ENCODE measurements at places on chromosomes 6 and 20. TPM values are rescaled to one million over a fixed set of nuclear protein-coding genes. Genes with fewer than 3 reads are reported as not detected.
A peak's percentile ranks its signal among the peaks of the same experiment; 100 is the strongest.

DNA sequence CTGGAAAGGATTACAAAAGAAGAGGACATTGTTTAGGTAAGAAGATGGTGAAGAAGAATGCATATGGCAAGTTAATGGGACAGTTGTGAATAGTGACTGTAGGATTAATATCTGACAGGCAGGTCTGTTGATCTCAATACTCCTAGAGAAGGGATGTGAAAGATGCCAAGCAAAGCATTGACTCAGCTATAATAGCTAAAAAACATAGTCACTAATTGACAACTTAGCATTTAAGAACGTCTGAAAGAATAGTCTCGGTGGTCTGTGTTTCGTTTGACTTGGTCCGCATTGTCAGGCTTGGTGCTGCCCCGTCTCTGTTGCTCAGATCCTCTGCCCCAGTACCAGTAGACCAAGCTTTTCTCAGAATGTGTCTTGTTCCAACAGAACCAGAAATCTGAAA lies 65.9 kb downstream of the HIVEP1 start:
- no peak for DNase-seq

GRCh38 chr6:70414813-70415212 lies 1.5 kb downstream of the FAM135A start:
- DNase-seq: no peak

The TMEM200A gene
- total RNA-seq: under 0.01 TPM

- no peak for DNase-seq
These were observed 12.0 kb upstream of the GTF3C6 start for GRCh38 chr6:110946498-110946897.

DNA sequence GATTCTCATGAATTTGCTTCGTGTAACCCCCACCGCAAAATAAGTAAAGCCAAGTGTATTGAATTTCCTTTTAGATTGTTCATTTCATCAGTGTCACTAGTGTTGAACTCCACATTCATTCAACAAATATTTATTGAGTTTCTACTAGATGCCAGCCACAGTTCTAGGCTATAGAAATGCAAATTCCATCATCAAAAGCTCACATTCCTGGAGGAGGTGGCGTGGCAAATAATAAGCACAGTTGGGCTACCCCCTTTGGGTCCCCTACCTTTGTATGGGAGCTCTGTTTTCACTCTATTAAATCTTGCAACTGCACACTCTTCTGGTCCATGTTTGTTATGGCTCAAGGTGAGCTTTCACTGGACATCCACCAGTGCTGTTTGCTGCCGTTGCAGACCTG lies 12.7 kb upstream of the ME1 start:
- DNase-seq: no peak

The RBPJL gene
- not detected for total RNA-seq

- peak; percentile 82 for DNase-seq
These were observed 657 bp downstream of the RALY start for GRCh38 chr20:33994222-33994913.

The BMP7 gene
- total RNA-seq: not detected

- peak; percentile 4 for DNase-seq
These were observed 28.0 kb upstream of the MCM9 start for GRCh38 chr6:118963003-118963402.

GRCh38 chr6:159572439-159573110 lies 120.5 kb downstream of the SOD2 start:
- no peak for DNase-seq

The LY6G6F gene
- not detected for total RNA-seq

DNA sequence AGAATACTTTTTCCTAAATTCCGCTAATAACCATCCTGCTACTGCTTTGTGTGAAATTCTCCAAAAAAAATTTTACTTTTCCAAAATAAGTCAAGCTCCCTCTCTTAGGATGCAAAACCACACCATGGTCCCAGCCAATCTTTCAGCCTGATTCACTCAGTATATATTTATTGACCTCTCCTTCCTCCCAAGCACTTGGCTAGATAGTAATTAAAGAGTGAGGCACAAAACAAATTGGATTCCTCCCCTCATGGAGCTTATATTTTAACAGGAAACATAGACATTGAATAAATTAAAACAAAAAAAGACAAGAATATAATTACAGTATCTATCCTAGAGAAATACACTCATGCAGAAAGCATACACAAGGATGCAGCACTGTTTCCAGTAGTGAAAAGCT lies 9.0 kb upstream of the ZNF217 start:
- no peak for DNase-seq

GRCh38 chr6:20711518-20711917 lies 177.3 kb downstream of the CDKAL1 start:
- DNase-seq: no peak

DNA sequence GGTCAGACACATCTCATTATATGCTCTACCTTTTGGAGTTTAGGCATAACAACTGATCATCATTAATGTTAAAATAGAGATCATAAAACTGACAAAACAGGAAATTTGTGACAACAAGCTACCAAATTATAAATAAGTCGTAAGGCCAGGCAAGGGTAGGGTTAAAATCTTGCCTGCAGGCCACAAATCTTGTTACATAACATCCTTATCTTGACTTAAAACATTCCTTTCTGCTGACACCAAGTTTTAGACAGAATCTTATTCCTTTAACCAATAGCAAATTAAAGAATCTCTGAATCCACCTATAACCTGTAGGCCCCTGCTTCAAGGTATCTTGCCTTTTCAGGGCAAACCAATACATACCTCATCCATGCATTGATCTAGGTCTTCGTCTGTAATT lies 32.5 kb upstream of the NKAIN2 start:
- no peak for DNase-seq

DNA sequence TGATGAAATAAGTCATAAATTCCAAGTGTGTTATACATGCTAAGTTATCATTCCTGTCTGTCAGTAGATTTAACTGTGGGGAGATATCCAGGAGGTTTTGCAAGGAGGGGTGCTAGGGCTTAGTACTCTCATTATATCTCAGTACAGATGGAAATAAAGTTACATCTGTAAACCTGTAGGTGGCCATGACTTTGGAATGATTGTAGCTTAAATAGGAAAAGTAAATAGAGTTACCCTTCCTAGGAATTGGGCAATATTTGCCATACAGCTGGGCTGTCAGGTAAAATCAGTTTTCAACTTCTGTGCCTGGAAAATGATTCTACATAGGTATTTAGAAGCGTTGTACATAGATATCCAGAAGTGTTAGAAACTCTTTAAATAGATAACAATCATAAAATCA lies 19.8 kb upstream of the TGM3 start:
- DNase-seq: no peak

The DNMT3B gene
- 1.4 TPM for total RNA-seq

DNA sequence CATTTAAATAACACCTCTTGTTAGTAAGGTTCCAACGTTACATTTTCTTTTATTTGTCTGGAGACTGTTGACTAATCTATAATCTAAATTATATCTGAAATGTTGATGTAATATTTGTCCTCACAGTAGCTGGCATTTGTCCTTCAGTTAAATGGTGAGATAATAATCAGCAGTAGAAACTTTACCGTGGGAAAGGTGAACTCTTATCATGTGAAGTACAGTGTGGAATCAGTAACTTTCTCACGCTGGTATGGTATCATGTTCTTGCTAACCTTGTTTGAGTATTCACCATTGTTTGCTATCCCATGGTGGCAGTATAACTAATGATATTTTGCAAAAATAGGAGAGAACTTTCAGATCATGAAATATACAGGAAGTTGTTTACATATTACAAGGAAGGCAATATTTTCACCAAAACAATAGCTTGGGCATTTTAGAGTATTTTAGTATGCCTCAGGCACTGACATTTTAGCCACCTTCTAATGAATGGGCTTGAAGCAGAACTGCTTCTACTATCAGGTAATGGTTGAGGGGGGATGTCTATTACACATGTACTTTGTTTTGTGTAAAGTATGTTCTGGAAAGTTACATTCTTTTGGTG lies 4.8 kb downstream of the GMNN start:
- peak; percentile 48 for DNase-seq

- DNase-seq: no peak
These were observed 47.4 kb upstream of the FAM83C start for GRCh38 chr20:35339636-35340035.

- peak; percentile 40 for DNase-seq
These were observed 195.0 kb upstream of the CEP162 start for GRCh38 chr6:84422380-84422968.

The ZSCAN31 gene
- 12.1 TPM for total RNA-seq

The TRAPPC3L gene
- total RNA-seq: under 0.01 TPM

DNA sequence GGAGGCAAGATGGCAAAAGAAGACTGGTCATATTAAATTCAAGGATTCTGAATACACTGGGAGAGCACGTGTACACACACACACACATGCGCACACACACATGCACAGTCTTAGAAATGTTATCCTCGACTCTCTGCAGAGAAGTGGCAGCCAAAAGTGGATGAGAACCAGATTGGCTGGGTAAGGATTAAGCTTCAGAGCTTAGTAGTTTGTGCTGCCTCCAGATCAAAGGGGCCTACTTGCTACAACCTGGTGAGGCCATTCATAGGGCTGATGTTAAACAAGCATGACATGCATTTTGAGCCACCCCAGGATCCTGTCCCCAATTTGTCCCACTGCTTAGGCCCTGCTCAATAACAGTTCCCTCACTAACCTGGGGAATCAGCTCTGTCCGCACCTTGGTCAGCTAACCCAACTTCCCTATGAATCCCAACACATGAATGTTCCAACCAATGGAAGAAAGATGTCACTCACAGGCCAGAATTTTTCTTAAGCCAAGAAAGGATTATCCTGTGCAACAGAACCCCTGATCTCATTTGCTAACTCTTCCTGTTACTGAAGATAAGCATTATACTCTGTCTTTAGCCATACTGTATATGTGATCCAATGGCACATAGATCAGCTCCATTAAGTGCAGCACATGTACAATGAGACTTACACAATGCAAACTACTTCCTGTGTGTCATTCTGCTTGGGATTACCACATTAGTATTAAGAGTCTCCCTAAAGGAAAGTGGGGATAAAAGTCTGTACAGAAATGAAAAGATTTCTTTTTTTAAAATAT lies 31.0 kb downstream of the TOMM6 start:
- DNase-seq: no peak

The SPTLC3 gene
- total RNA-seq: 0.63 TPM

GRCh38 chr6:158837684-158838625 lies 18.8 kb upstream of the EZR start:
- DNase-seq: no peak

The CLVS2 gene
- not detected for total RNA-seq

- no peak for DNase-seq
These were observed 74.4 kb upstream of the RIPOR2 start for GRCh38 chr6:25010176-25010575.

DNA sequence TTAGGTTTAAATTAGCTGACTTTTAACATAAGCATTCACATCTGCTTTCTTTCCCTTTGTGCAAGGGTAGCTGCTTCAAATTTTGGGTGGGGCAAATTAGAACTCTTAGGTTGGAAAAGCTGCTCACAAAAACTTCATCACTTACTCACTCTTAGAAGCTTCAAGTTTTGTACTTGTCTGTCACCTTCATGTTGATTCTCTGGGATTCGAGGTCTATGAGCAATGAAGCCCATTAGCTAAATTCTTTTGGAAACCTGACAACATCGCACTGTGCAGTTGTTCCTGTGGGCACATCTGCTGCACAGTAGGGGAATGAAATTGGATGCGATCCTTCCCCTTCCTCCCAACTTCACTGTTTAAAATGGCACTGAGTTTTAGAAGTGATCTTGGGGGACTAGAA lies 156.1 kb downstream of the UBE3D start:
- no peak for DNase-seq

The MEI4 gene
- not detected for total RNA-seq

DNA sequence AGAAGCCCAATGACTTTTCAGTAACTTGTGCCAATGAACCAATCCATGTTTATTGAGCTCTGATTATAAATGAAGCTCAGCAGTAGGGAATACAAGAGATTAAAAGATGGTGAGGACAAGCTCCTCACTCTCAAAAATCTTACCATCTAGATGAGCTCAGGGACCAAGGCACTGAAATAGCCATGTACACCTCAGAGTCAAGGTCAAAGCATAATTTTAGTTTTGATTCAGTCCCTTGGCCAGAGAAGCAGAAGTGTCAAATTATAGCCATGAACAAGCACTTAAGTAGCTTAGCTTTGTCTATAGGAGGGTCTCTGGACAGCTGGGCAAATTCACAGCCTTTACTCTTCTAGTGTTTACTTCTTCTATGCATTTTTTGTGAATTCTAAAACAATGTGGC lies 131.0 kb upstream of the DTNBP1 start:
- no peak for DNase-seq

- no peak for DNase-seq
These were observed 75.7 kb upstream of the OPRM1 start for GRCh38 chr6:153963352-153963751.

GRCh38 chr6:146785001-146785585 lies 186.3 kb downstream of the ADGB start:
- DNase-seq: peak; percentile 27

- no peak for DNase-seq
These were observed 105.3 kb downstream of the FOXF2 start for GRCh38 chr6:1494671-1495070.

GRCh38 chr6:7656355-7656754 lies 66.4 kb downstream of the SNRNP48 start:
- no peak for DNase-seq

The KCNQ2 gene
- not detected for total RNA-seq

- no peak for DNase-seq
These were observed 2.4 kb upstream of the SALL4 start for GRCh38 chr20:51804754-51805153.

The TMEM151B gene
- total RNA-seq: not detected

- DNase-seq: no peak
These were observed 162.8 kb upstream of the RSPO3 start for GRCh38 chr6:126955621-126956020.

GRCh38 chr20:46994341-46994740 lies 99.7 kb downstream of the EYA2 start:
- DNase-seq: no peak

The SLC17A9 gene
- total RNA-seq: 6.2 TPM

Data from dermis microvascular lymphatic vessel endothelial cell (primary cell).